ENCODE measurements at places on chromosomes 7 and 10. TPM values are rescaled to one million over a fixed set of nuclear protein-coding genes. Genes with fewer than 3 reads are reported as not detected.

GRCh38 chr10:69316313-69317059 is 38.2 kb downstream of the HK1 start:
- DNase-seq, result no peak

DNA sequence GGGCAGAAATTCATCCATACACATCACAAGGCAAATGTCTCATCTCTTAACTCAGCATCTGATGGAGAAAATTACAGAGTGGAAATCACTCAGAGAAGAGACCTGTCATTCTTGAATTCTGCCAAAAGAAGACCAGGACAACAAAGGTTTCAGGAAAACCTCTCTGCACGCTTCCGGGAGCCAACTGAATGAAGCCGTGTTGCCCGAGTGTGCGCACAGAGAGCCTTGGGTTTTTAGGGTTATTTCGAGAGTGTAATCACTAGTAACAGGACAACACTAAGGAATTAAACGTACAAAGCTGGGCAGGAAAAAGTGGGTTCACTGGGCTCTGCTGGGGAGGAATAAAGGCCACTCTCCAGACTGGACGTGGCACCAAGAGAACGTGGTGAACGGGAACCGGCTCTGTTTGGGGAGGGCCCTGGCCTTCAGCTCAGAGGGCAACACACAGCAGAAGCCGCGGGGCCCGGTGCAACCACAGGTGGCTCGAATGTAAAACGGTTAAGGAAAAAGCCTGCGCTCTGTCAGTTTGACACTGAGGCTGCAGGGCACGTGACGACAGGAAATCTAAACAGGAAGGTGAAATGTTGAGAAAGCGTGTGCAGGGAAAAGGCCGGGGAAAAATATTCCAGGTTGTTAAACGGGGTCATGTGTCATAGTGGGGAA is 331.5 kb downstream of the DNAJB6 start:
- DNase-seq, result no peak

DNA sequence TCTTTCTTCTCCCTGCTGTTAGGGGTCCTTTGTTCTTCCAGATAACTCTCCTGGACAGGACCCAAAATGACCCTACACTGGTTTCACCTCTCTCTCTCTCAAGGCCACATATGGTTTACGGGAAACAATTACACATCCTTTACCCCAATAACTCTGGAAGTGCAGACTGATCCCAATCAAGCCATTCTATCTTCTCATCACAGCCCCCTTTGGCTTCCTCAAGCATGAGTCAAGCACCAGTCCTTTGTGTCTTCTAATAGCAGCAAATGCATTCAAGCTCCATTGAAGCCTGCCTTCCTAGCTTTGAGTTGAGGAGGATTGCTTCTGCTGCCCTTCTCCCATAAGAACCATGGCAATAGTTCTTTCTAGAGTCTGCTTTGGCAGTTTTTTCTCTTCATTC is 20.2 kb downstream of the C10orf67 start:
- no peak for DNase-seq

DNA sequence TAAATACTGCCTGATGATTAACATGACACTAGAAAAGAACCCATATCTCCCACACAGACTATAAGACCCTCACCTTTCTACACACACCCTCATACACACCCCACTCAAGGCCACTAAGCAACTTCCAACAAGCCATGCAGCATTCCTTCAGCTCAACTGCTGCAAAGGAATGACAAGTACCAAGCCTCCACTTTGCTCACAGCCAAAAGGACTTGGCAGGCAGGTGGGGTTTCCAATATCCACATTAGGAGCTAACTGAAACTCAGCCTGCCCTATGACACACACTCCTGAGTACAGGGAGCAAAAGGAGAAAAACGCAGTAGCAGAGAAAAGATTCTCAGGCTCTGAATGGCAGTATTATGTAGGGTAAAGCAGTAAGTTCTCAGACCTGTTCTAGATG is 13.4 kb downstream of the USP54 start:
- no peak for DNase-seq

DNA sequence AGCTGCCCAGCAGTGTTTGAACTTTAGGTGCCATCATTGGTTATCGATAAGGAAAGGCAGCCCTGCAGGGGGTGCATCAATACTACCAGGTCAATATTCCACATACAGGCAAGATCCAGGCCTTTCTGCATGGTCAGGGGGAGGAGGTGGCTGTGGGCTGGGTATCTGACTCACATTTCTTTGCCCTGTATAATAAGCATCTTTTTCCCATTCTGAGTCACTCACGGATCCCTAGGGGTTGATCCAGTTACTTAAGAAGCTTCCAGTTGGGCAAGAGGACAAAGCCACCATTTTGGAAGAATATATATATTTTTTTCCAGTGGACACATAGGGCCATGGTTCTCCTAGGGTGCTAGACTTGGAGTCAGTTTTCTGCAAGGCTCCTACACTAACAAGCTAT is 114.2 kb upstream of the HABP2 start:
- DNase-seq, result no peak

GRCh38 chr7:77320714-77321113 is 95.4 kb downstream of the GSAP start:
- DNase-seq, result no peak

DNA sequence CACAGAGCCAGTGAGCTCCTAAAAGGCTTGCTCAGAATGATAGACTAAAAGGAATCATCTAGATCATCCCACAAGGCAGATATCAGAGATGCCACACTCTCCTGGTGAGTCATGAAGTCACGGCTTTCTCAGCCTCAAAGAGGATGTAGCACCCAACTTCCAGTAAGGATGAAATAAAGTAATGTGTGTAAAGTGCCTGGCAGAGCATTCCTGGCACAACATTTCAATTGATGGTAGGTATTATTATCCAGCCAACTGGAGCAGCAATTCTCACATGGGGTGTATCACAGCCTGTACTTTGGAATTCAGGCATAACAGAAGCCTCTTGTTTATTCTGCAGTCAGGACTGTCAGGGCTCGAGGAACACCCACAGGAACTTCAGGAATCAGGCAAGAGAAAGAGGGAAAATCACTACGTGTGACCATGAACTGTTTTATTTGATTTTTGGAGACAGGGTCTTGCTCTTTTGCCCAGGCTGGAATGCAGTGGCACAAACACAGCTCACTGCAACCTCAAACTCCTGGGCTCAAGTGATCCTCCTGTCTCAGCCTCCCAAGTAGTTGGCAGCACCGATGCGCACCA is 5.3 kb upstream of the NAT16 start:
- no peak for DNase-seq

- no peak for DNase-seq
Observed at GRCh38 chr7:6148724-6149360, 117.7 kb downstream of the ANKRD61 start.

GRCh38 chr7:136229790-136230189 is 252.6 kb upstream of the MTPN start:
- DNase-seq, result no peak

GRCh38 chr10:73841526-73842285 is 30.3 kb upstream of the NDST2 start:
- DNase-seq, result no peak

DNA sequence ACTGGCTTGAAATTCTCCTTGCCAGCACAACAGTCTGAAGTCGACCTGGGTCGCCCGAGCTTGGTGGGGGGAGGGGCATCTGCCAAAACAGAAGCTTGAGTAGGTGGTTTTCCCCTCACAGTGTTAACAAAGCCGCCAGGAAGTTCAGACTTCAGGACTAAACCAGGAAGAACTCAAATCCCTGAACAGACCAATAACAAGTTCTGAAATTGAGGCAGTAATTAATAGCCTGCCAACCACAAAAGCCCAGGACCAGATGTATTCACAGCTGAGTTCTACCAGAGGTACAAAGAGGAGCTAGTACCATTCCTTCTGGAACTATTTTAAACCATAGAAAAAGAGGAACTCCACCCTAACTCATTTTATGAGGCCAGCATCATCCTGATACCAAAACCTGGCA is 45.3 kb downstream of the LRRC72 start:
- no peak for DNase-seq

DNA sequence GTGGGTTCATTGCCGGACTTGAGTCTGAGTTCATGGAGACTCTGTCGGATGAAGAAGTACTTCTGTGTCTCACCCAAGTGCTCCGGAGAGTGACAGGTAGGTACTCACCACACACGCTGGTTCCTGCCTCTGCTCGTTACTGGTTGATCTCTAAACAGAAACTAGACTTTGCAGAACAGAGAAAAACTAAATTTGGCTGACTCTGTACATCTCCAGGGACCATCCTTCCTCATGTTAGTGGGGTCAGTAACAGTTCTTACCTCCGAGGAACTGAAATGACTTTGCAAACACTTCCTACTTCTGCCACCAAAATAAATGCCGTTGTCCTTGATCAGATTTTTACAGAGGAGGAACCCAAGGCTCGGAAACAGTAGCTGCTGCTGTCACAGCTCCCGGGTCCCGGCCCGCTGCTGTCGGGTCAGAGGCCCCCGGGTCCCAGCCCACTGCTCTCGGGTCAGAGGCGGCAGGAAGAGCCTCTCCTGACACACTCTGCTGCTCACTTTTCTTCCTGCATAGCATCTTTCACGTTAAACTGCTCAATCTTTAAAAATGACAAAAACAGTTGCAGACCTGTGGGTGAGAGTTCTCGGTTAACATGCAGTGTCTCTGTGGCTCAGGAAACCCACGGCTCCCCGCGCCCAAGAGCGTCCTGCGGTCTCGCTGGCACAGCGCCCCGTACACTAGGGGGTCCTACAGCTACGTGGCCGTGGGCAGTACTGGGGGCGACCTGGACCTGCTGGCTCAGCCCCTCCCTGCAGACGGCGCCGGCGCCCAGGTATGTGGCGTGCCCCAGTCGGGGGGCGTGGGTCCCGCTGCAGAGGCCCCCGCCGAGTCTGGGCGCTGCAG is 4.8 kb upstream of the MTG1 start:
- no peak for DNase-seq

DNA sequence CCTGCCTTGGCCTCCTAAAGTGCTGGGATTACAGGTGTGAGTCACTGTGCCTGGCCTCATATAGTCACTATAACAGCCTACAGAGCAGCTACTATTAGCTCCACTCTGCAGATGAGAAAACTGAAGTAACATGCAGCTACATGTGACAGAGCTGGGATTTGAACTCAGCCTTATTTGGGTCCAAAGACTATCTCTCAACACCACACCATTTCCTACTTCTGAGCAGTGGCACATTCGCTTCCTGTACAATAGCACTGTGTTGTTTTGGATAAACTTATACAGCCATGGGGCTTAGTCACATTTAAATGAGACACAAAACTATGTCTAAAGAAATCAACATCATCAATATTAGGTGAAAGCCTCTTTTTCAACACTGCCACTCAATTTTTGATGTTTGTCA is 69.8 kb upstream of the DNAJB12 start:
- no peak for DNase-seq

- DNase-seq, result no peak
Observed at GRCh38 chr10:66927971-66928770, 2.3 kb downstream of the LRRTM3 start.

- DNase-seq, result peak; percentile 67
Observed at GRCh38 chr10:72272689-72273409, 875 bp upstream of the DDIT4 start.

- DNase-seq, result no peak
Observed at GRCh38 chr7:105261689-105262088, 127.0 kb downstream of the SRPK2 start.

DNA sequence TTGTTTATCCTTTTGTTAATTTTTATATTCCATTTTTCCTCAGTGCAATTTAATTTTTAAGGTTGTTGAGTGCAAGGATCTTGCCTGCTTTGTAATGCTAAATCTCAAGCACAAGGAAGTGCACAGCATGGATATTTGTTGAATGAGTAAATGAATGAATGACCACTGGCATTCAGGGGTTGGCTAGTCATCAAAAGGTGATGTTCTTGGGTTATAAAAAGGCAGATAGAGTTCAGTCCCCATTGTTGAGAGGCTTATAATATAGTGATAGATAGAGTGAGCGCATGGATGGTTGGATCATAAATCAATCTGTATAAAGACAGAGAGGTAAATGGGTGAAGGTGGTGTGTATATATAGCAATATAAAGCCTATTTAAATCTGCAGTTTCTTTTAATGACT is 193.2 kb upstream of the KLF6 start:
- no peak for DNase-seq

GRCh38 chr7:70360557-70360956 is 762.3 kb downstream of the AUTS2 start:
- DNase-seq, result no peak

DNA sequence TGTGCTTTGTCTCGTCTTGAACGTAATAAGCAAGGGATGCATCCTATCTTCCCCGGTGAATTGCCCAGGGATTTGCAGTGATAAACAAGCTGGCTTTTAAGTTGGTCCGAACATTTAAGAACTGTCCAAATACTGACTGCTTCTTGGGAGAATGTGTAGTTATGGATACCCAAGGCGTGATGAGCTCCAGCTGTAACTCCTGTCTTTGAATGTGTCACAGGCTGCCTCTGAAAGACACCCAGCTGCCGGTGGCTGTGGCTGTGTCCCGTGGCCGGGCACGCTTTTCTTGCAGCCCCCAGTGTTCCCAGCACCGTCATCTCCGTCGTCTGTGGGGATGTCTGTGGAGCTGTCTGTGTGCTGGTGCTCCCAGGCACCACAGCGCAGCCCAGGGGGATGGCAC is 118.1 kb downstream of the GLRX3 start:
- no peak for DNase-seq

Gene SND1
- 191 TPM for total RNA-seq

Gene MET
- 80.8 TPM for total RNA-seq

Gene PRKG1
- total RNA-seq, result 1.3 TPM

Gene EPHB6
- total RNA-seq, result 0.79 TPM

Gene CLCN1
- total RNA-seq, result not detected

Gene ACSM6
- total RNA-seq, result not detected

Gene PRKAR2B
- 84.7 TPM for total RNA-seq

Gene MAP3K8
- total RNA-seq, result 5.8 TPM

Gene CYP2C19
- total RNA-seq, result not detected

Gene TMEM178B
- 0.07 TPM for total RNA-seq

Gene KNDC1
- not detected for total RNA-seq

Gene HILPDA
- 14.4 TPM for total RNA-seq

Gene CDH23
- total RNA-seq, result under 0.01 TPM

Gene CCSER2
- total RNA-seq, result 22.3 TPM

All from pulmonary artery endothelial cell (primary cell).